ENCODE measurements at places on chromosomes 1 and 21.

GRCh38 chr1:8015036-8015808, 10.9 kb downstream of the ERRFI1 start:
- DNase-seq, result peak; percentile 84

DNA sequence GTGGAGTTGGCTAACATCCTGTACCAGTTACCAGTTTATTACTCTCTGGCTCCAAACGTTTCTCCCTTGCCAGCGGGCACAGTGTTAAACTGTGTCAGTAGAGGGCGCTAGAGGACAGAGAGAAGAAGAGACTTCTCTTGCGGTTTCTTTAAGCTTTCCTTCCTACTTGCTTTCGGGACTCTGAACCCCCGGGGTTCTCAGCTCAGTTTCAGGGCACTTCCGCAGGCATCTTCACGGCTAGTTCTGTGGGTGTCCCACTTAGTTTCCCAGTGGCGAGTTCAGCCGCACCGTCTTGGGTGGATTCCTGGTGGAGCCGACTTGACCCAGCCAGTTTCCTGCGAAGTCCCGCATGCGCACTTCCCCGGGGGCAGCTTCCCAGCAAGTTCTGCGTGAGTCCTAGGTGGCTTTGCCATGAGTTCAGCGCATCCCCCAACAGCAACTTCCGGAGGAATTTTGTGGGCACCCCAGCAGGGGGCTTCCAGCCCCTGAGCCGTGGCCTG, 37.9 kb upstream of the BTG2 start:
- peak; percentile 85 for DNase-seq

DNA sequence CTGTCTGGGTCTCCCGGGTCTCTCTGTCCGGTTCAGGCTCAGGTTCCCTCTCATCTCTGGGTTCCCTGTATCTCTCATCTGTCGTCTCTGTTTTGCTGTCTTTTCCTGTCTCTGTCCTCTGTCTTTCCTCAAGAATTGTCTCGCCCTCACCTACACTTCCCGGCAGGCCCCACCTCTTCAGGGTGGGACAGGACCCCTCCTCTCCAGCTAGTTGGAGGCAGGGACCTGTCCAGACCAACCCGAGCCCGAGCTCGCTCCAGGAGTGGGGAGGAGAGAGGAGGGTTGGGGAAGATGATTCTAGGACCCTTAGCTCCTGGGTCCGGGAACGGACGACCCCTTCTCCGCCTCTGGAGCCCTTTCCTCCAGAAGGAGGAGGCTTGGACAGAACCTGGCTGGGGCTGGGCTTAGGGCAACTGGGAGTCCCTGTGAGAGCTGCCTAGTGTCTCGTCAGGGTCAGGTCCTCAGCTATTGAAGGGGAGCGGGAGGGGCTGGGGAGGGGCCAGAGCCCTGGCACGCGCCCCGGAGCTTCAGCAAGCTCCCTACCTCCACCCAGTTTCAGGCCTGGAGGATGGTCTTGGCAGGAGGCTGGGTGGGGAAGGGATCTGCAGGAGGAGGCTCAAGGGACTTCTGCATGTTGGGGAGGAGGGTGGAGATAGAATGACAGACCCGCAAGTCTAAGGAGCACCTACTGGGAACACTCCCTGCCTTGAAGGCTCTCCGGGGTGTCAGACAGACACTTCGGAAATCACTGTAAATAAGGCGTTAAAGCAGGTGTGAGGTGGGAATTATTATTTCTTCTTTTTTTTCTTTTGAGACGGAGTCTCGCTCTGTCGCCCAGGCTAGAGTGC, 26.3 kb upstream of the EPB41 start:
- no peak for DNase-seq

DNA sequence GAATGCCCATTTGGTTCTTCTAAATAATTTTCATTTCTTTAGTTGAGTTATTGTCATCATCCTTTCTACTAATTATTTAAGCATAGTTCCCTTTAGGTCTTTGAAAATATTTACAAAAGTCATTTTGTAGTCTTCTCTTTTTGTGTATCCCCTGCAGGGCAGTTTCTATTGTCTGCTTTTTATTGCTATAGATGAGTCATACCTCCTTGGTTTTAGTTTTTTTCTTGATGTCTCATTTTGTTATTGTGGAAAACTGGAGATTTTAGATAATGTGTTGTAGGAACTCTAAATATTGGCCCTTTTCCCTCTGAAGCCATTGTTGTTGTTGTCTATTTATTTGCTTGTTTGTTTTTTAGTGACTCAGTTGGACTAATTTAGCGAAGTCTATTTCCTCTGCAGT, 387.9 kb downstream of the NUF2 start:
- DNase-seq, result peak; percentile 1

- no peak for DNase-seq
Observed at GRCh38 chr1:54517496-54517895, 30.5 kb upstream of the ACOT11 start.

- no peak for DNase-seq
Observed at GRCh38 chr1:226568975-226569741, 20.6 kb downstream of the STUM start.

- DNase-seq, result no peak
Observed at GRCh38 chr21:38439957-38440356, 58.3 kb downstream of the ERG start.

- peak; percentile 97 for DNase-seq
Observed at GRCh38 chr1:8169364-8170058, 143.4 kb upstream of the ERRFI1 start.

GRCh38 chr1:36151845-36152203, 2.5 kb upstream of the TRAPPC3 start:
- no peak for DNase-seq

DNA sequence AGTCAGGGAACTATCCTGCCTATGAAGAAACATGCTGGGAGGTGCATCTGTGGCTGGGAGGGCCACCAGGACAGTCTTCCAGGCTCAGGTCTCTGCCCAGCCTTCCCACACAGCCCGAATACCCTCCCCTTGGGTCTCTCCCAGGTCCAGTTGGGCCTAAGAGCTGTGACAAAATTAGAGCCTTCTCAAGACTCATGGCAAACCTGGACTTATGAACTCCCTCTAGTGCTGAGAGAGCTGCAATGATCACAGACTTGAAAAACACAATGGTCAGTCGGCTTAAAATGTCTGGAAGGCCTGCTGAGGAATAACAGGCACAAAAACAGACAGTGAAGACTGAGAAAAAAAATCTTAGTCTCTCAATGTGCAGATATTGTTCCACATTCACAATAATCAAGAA, 325.1 kb downstream of the BRINP2 start:
- peak; percentile 6 for DNase-seq

DNA sequence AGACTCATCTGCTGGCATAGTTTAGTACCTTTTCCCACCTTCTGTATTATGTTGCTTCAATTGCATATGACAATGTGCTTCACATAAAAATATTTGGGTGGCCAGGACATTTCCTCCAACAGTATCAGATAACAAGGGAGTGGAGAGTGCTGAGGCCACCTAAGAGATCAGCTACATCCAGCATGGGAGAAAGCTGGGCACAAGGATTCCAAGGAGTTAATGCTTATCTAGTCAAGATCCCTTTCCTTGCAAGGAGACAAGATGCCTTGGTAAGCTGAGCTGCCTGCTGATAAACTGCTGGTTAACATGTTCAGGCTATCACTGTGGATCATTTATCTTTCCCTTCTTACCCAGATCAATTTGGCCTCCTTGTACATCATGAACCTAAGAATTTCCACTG, 5.4 kb downstream of the TACSTD2 start:
- no peak for DNase-seq

GRCh38 chr1:37893673-37894072, 34.3 kb upstream of the MTF1 start:
- no peak for DNase-seq

DNA sequence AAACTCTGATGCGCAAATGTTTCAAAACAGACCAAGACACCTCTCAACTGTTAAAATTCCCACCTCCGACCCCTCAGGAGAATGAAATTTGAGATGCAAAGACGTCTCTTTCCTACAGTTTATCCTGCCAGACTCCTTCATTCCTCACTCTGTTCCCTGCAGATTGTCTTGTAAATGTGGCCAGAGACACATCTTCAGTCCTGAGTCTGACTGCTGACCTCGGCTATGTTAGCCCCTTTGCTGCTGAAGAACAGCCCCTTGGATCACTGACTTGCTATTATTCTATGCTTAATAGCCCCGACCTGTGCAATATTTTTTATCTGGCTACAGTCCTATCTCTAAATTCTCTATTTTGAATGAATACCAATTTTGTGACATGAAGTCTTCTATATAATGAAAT, 16.6 kb upstream of the ESRRG start:
- no peak for DNase-seq

DNA sequence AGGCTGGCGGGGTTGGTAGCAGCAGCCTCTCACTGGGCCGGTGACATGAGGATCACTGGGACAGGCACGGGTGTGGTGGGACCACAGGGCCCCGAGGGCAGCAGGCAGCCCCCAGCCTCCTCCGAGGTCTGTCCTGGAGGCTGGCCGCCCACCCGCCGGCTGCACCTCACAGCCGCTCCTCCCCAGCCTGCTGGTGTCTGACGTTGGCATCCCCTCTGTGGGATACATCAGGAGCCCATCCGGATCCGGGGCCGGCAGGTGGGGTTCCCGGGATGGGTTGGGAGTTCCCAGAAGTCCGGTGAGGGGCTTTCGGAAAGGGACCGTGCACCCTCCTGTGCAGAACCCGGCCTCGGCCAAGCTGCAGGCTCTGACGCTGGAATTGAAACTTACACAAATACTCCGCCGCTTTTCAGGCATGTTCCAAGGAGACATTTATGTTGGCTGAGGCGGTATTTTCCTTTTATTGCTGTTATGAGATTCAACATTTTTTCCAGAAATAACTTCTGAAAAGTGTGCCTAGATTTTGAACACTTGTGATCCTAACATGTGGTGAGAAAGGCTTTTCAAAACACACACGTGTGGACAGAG, 142.1 kb upstream of the ARHGEF16 start:
- DNase-seq, result no peak

DNA sequence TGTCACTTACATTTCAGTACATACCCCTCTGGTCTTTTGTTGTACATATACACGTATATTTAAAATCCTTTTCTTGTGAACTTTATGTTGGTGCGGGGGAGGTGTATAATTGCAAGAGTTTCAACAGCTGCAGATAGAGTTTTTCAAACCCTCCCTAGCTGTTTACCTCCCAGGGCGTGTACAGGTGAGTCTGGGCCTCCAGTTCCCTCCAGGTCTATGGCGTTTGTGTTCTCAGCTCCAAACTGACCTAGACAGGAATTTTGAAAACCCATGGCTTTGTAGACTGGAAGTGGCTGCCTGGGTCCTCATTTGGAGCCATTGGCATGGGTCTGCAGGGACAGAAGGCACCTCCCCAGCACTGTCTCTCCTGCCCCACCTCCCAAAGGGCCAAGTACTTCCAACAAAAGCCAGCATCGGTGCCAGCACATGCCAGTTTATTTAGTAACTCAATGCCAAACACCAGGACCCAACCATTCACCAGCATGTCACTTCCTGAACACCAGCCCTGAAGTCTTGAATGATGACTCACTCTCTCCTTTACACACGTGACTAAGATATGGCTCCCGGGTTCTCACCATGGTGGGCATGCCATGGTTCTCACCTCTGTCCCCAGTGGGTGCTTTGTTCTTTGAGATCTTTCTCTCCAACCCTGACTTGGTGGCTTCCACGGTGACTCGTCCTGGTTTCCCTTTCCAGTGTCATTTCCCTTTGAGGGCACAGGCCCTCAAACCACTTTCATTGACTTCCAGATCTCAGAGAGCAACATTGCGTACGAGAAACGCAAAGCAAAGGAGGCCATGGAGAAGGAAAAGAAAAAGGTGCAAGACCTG, 57.3 kb upstream of the EFHD2 start:
- DNase-seq, result peak; percentile 94

- no peak for DNase-seq
Observed at GRCh38 chr1:19644681-19645410, 735 bp downstream of the NBL1 start.

DNA sequence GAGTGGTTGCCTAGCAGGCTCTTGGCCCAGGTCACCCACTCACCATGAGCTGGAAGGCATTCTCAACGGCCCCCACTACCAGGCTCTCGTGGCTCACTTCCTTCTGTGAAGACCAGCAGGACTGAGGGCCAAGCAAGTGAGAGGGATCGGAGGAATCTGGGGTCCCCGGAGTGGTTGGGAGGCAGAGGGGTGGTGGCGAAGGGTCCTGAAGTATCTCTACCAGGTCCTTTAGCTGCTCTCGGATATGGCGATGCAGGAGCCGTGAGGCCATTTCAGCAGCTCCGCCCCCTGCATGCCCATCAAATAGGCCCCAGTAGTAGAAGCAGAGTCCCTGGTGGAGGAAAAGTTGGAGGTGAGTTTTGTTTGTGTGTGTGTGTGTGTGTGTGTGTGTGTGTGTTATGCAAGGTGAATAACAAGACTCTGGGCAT, 2.4 kb downstream of the PPM1J start:
- no peak for DNase-seq

DNA sequence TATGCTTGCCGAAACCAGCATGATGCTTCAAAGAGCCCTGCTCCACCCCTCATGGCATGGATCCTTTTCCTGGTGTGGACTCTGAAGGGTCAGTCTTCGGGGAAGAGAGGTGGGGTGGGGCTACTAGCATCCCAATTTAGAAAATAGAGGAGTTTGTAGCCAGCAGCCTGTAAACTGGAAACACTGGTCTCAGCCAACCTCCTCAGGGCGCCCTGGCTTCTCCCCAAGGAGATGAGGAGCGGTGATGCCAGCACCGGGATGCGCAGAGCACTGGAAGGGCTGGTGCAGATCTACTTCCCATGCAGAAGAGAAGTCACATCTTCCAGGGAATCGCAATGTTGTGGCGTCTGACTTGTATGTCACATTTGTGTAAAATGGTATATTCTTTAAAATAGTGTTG, 6.4 kb upstream of the IKBKE start:
- DNase-seq, result no peak

DNA sequence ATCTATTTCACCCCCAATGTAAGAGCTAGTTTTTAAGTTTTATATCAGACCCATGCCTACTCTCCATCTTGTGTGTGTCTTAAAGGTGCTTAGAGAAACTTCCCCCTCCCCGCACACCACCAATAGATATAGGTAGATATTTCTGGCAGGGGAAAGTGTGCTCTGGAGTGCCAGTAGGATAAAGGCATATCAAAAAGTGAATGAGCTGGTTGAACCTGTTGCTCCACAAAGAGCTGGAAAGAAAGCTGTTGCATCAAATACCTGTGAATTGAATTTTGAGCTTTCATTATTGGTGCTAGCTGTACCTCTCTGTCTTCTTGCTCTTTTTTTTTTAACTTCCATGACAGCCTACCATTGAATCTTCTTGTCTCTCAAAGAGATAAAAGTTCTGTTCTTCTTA, 32.8 kb downstream of the ARID1A start:
- DNase-seq, result no peak

GRCh38 chr1:205493241-205494085, 11.0 kb upstream of the CDK18 start:
- peak; percentile 89 for DNase-seq

DNA sequence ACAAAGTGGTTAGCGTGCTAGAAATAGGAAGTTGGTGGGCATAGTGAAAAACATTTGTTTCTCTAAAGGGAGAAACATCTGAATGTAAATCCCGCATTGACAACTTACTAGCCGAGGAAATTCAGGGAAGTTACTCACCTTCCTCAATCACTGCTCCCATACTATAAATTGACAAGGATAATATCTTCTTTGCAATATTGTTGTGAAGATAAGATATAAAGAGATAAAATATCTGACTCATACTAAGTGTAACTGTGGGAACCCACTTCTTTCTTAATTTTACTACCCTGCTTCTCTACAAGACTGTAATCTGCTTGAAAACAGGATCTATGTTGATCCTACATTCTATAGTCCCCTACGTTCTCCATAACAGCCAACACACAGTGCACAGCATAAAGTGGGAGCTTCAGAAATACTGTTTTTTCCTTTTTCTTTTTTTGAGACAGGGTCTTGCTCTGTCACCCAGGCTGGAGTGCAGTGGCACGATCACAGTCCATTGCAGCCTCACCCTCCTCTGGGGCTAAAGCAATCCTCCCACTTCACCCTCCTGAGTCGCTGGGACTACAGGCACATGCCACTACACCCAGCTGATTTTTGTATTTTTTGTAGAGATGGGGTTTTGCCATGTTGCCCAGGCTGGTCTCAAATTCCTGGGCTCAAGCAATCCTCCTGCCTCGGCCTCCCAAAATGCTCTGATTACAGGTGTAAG, 57.4 kb upstream of the C1orf21 start:
- no peak for DNase-seq
